ENCODE measurements at places on chromosomes 12 and 14.

- DNase-seq: no peak
Measured at GRCh38 chr12:57181561-57182155, 34.2 kb upstream of the LRP1-AS start.

DNA sequence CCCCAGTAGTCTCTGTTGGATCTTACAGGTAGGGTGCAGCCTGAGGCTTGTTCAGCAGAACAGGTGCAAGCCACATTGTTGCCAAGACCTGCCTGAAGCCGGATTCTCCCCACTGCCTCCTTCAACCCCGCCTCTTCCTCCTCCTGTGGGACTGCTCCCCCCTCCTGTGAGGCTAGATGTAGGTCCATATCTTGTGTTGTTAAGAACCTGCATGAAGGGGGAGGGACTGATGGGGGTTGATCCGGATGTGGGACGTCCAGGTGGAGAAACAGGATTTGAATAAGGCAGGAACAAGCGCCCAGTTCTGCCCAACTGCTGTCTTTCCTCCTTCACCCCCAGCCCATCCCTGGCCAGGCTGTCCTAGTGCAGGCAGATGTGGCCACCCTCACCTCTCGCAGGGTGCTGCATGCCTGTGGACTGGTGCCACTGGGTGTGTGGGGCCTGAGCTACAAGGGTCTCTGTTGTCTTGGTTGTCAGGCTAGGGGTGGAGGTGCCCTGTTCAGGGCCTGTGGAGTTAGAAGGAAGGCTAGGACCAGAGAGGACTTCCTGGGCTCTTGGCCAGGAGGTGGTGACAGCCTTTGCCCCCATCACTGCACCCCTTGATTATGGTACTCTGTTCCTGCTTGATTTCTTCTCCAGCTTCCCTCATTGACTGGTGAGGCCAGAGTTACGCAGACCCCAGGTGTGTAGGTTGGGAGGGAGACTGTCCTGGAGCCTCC lies 1.4 kb downstream of the NR4A1 start:
- no peak for DNase-seq

DNA sequence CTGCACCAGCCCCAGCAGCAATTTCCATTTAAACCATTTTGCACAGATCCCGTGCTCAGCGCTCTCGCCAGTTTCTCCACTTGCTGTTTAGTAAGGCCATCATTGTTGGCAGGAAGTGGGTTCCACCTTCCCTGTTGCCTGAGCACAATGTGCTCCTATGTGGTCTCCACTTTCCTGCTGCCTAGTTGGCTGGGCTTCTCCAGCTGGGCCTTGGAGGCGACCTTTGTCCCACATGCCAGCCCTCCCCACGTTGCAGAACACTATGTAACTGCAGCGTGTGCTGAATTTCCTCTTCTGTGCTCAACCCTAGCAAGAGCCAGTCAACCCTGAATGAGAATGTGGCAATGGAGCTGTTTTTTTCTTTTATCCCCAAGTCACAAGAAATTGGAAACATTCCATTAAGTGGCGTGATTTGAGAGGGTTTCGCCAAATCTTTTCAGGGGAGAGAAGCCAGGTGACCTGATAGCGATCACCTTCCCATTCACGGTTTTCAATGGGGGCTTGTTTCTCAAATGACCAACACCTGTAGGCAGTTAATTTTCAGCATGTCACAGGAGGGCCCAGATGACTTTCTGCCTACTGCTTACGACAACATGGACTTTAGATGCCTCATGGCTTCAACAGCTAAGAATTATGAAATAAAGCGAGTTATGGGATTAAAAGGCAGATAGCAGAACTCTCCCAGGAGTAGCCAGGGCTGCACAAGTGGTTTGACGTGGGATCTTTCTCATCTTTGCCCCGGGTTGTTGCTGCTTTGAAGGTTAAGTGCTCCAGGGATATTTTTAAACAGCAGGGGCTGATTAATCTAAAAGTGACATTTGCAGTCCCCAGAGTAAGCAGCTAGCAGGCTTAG lies at the start of gene ACACB:
ACACB (plus strand) TSS at position 830 of the 853 bp plus-strand sequence. CDS start 22,819 bp downstream, outside the sequence.
- no peak for DNase-seq

- DNase-seq: no peak
Measured at GRCh38 chr14:61322011-61322798, 826 bp downstream of the PRKCH start.

GRCh38 chr14:55303691-55304145 lies 32.5 kb downstream of the FBXO34 start:
- no peak for DNase-seq

Data from activated T-cell treated with anti-CD3 and anti-CD28 coated beads for 24 hours (primary cell).